ENCODE measurements at places on chromosomes 12 and 14.

- no peak for DNase-seq
These were observed 11.6 kb upstream of the PPP1CC start for GRCh38 chr12:110754101-110754793.

DNA sequence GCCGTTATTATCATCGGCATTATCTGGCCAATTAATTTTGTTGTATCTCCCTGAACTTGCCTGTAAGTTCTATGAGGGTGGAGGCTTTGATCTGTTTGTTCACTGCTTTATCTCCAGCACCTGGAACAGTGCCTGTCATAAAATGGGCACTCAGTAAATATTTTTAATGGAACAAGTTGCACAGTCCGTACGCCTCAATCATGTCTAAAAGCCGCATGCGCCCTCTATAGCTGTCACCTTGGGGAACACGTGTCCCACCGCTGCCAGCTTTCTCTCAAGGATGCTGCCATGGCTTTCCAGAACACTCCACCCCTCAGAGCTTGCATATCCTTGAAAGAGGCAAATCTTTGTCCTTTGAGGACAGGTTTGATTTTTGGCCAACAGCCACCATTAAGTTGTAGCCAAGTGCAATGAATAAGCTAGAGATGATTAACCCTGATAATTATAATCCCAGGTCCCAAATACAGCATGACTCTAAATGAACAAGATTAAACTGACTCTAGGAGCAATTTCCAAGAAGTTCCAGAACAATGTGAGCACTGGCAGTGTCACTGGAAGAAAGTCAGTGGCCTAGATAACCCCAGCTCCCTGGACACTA is 55.1 kb downstream of the ERH start:
- DNase-seq = no peak

- DNase-seq = no peak
These were observed 38.4 kb downstream of the SLCO1A2 start for GRCh38 chr12:21296348-21296747.

DNA sequence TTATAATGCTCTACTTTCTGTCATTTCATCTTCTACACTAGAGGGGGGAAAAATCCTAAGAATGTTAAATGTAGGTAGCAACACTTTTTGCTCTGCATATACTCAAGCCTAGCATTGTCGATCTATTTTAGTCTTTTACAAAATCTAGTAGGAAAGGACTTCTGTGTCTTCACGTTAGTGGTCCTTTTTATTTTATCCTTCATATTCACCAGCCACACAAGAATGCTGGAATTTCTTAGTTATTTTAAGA is 253.0 kb upstream of the FLRT2 start:
- no peak for DNase-seq

GRCh38 chr14:38578278-38578681 is 322.4 kb upstream of the CLEC14A start:
- no peak for DNase-seq

GRCh38 chr12:65925626-65926025 is 101.3 kb downstream of the HMGA2 start:
- no peak for DNase-seq

- peak; percentile 21 for DNase-seq
These were observed 8.4 kb upstream of the INF2 start for GRCh38 chr14:104680806-104681688.

DNA sequence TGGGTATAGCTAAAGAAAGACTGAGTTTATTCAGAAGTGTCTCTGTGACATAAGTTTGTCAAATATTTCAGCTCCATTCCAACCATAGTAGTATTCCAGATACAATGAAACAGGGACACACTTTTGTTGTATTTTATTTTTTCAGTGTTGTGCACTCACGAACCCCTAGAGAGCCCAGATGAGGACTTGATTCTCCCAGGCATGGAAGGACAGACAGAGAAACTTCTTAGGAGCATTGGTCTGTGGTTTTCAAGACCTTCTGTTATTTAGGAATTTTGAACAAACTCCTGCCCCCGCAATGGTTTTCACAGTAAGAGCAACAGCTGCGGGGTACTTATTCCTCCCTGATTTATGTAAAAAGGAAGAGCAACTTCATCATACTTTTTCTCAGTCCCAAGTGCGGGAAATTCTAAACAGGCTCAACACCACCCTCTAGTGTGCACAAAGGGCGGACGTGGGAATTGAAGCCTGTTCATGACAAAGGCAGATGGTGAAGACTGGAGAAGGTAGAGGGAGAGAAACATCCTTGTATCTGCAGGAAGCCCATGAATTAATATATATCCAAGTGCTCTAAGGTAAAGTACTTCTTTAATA is 147.6 kb downstream of the PAH start:
- DNase-seq = peak; percentile 3

GRCh38 chr12:3436461-3437065 is 54.4 kb upstream of the PRMT8 start:
- no peak for DNase-seq

DNA sequence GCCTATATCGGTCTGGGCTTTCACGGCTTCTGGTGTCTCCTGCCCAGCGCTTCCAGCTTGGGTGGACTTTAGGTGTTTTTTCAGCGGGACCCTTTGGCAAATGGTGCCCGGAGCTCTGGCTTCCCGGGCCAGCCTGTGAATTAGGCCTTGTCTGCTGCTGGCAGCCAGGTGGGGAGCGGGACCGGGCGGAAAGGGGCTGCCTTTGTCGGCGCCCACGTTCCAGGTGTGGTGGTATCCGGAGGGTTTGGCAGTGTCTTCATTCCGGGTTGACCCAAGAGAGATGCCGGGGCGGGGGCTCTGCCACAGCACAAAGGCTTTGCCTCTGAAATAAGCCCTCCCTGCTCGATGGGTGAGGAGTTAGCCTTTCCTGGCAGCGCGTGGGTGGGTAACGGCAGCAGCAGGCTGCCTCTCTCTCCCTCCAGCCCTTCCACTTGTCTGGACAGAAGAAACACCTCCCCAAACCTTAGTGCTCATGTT is 9.5 kb downstream of the RFLNA start:
- DNase-seq = no peak

GRCh38 chr12:121537814-121538698 is 42.8 kb downstream of the KDM2B start:
- no peak for DNase-seq

DNA sequence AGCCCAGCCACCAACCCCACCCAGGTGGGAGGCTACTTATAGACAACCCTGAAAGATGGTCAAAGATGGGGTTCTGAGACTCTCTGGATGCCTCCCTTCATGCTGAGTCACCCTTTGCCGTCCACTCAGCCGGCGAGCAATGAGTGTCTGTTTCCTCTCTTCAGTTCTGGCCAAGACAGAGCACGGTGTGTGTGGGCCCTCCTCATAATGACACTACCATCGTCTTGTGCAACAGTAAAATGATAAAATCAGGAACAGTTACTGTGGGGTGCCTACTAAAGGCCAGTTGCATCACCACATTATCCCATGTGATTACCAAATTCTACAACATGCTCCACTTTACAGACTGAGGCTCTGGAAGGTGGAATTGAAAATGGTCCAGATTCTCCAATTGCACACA is 7.0 kb upstream of the BDKRB1 start:
- DNase-seq = no peak

DNA sequence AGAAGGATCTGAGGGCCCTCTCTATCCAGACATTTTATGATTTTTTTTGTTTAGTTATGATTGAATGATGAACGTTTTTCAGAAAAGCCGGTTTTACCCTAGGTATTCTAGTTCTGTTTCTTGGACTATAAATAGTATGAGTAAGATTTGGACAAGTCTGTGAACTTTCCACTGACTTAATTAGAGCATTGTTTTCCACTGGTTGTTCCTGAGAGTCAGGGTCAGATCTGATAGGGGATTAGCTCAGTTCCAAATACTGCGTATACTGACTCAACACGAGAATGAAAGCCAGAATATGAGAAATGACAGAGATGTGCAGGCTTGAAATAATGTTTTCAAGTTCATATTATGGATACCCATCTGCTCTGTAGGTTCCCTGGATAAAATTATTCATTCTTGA is 361.6 kb downstream of the AEBP2 start:
- DNase-seq = no peak

DNA sequence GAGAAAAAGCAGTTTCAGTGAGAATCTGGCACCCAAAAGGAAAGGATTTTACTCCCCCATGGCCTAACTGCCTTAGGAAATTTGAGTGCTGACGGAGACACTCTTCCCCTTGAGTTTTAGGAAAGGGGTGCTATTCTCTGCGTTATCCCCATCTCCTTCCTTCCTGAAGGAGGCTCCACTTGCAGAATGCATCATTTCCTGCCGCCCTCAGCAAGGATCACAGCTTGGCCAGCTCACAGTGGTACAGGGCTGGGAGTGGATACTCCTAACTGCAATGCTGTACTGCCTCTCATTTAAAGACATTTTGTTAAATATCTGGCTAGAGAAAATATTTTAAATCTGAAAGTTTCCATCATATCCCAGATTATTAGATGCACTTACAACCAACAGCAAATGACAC is 33.0 kb downstream of the RDH12 start:
- no peak for DNase-seq

DNA sequence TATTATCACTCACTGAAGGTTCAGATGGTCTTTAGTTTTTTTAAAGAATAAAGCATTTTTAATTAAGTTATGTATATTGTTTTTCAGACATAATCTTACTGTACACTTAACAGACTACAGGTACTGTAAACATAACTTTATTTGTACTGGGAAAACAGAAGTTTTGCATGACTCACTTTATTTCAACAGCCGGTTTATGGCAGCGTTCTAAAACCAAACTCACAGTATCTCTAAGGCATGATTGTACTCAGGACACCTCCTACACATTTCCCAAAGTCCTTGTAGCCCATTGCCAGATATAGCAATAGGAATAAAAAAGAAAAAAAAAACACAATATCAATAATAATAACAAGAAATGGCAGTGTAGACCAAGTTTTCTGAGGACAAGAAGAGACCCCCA is 1341.4 kb downstream of the FSCB start:
- DNase-seq = no peak

DNA sequence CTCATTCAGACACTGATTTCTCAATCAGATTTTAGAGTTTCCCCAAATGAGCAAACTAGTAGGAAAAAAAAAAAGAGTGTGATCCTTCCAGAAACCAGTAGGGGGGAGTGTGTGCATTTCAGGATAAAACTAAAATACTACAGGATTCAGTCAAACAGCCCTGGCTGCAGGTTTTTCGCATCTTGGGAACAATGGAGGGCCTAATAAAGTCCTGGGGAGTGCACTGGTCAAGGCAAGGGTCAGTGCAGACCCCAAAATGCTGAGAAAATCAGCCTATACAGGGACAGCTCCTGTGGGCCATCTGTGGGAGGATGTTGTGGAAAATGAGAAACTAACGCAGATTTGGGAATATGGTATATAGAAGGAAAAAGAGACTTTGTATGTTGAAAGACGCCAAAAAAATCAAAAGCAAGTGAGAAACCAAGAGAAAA is 22.2 kb upstream of the ABCD4 start:
- DNase-seq = peak; percentile 22

DNA sequence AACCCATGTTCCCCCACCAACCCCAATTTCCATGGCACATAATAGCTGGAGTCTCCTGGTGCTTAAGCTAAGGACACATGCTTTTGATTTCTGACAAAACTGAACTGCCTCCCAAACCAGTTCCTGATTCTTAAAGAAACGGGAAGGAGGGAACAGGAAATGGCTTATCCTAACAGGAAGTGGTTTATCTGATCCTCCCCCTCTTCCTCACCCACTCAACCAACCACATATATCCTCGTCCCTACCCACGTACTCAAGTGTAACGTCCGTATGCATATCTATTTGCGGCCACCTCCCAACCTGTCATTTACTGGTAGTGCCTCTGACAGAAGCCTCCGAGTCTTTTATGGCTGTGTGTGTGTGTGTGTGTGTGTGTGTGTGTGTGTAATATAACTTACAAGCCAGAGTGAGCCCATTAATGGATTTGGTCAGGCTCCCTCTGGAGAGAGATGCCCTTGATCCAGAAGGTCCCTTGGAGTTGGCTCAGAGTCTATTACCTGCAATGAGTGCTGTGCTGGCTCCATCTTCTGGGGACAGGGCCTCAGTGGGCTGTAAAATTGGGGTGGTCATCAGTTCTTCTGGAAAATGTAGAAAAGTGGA is 7.7 kb downstream of the DAZAP2 start:
- DNase-seq = no peak

DNA sequence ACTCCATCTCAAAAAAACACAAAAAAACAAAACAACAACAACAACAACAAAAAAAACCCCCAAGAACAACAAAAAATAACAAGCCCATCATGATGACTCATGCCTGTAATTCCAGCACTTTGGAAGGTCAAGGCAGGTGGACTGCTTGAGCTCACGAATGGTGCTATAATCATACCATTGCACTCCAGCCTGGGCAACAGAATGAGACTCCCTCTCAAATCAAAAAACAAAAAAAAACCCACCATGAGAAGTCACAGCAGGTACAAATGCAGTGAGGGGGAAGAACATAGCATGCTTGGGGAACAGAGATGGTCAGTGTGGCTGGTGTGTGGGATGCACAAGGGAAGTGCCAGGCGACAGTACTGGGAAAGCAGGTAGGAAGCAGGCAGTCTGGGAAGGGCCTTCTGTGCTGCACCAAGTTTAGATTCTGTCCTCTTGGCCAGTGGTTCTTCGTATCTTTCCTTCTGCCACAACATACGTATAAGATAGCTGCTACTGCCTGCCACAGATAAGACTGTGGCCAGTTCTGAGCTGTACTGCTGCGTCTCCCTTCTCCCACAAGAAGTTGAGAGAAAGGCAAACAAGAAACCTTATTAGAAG is 28.0 kb downstream of the ATG14 start:
- DNase-seq = no peak

- no peak for DNase-seq
These were observed 60.9 kb upstream of the DUSP6 start for GRCh38 chr12:89413234-89413633.

DNA sequence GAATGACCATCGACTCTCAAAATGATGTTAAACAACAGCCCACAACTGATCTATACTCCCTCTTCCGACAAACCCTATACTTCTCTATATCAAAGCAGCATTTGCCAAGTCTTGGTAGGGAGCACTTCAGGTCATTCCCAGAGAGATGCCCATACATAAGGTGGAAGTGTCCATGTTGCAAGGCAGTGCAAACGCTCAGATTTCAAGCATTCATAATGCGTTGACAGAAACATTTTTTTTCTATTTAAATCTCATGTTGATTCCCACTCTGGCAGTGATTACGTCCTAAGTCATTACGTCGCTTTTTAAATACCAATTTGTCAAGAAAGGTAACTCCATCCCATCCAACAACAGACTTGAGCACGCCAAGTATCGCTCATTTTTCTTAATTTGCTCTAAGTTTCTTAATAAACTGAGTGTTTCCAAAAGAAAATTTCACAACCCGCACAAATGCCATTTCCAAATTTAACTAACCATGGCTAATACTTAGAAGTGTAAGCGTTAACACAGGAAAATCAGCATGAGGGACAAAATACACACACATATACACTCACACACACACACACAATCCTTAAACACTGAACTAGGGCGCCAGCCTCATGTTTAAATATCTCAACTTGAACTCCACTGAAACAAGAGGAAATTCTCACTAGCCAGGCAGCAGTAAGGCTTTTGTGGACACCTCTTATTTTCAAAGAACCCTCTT is 1.1 kb downstream of the GXYLT1 start:
- DNase-seq = no peak

DNA sequence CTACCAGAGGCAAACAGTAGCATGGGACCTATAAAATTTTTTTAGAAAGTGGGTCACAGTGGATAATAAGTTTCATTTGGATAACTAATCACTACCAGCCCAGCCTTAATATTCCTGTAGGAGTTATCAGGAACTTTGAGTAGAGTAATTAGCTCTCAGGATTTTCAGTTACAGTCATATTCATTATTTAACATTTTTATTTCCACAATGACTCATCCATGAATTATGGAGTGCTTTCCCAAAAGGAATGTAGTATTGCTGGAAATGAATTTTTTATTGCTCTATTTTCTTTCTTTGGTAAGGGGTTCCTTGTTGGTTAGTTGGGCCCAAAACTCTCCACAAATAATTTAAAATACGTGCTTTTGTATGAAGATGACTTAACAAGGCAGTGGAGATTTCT is 53.7 kb downstream of the ERC1 start:
- DNase-seq = no peak

Measured in DMS 273 treated with DMSO at 0.1 percent for 48 hours (cell line).